ENCODE measurements at places on chromosomes 7 and 10.

- DNase-seq = no peak
These were observed 373.3 kb downstream of the IPMK start for GRCh38 chr10:57894361-57894760.

GRCh38 chr7:7639847-7640220 is 718 bp upstream of the UMAD1 start:
- no peak for DNase-seq

DNA sequence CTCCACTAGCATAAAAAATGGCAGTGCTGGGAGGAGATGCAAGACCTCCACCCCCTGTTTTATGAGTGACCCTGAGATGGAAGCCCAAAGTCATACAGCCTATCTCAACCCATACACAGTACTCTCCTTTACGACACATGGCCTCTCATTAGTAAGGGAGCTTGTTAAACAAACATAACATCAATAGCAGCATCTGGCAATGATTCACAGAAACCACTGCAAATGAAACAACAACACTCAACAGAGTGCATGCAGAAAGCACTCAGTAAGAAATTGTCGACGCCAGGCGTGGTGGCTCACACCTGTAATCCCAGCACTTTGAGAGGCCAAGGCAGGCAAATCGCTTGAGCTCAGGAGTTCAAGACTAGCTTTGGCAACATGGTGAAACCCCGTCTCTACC is 27.5 kb upstream of the FIGNL1 start:
- DNase-seq = no peak

- DNase-seq = no peak
These were observed 533.0 kb upstream of the GALNT17 start for GRCh38 chr7:70598976-70599375.

GRCh38 chr10:132511121-132512051 is 26.2 kb upstream of the INPP5A start:
- DNase-seq = no peak

DNA sequence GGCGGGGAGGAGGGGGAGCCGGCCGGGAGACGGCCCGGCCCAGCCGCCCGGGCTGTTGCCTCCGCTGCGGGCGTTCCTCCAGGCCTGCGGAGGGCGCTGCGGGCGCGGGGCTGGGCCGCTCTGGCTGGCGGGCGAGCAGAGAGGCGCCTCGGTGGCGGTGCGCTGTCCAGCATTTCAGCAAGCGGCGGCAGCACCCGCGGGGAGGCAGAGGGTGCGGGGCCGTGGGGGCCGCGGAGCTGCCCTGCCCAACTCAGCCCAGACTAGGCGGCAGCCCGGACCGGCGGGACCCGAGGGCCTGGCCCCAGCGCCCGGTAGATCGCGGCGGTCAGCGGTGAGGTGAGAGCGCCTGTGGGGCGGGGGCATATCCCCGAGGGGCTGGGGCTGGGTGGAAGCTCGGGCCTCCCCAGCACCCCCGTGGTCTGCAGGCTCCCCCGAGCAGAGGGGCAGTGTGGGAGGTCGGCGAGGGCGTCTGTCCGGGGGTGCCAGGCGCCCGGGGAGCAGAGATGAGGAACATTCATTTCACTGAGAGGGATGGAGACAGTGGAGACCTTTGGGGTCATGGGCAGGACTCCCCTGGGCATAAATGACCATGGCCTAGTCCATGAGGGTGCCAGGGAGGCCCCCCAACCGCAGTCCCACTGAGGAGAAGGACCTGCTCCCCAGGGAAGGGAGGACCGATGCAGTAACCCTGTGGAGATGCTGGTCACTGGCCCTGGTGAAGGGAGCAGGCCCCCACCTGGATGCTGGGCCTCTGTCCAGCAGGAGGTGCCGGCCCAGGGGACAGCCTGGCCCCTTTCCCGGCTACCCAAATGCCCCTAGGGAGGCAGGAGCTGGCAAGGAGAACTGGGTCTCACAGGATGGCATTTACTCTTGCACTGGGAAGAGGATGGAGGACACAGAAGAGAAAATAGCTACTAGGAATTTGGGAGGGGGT is at the start of gene SRRM3:
Gene SRRM3 (plus strand): TSS at position 165 of the 934 bp plus-strand sequence. CDS start 33,171 bp downstream, outside the sequence.
- peak; percentile 67 for DNase-seq

DNA sequence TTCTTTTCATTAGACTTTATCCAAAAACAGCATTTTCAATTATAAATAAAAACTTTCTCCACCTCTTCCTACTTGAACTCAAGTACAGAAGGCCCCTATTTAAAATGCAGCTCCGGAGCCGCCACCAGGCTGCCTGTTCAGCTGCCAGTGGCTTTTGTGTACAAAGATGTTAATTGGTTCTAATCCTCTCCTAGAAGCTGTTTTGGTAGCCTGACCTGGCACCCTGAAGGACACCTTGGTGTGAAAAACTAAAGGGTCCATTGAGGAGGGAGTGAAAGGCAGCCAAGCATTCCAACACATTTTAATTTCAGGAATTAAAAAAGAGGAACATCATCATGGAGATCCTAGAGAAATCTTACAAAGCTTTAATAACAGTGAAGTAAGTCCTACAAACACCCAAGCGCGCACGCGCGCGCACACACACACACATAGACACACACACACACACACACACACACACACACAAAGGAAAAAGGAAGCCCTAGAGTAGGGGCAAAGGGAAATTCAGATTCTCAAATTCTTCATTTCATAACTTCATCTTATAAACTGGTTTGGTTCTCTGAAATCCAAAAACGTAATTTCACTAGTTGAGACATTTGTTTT is 41.4 kb downstream of the VAX1 start:
- no peak for DNase-seq

DNA sequence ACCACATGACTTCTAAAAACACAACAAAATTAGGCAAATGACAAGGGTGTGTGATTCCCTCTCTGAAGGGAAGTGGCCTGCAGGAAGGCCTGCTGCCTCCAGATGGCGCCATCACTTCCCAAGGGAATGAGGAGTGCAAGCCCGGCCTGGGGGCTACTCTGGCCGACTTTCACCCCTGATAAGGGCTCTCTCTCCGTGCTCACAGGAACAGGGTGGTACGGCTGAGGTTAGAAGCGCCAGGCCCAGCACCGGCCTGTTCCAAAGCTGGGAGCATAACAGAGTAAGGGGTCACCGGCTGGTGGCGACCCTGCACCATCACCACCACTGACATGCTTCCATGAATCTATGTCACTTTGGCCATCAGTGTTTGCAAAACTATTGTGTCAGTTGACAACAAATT is 13.1 kb downstream of the RBP3 start:
- DNase-seq = no peak

GRCh38 chr7:129014501-129015101 is 40.3 kb downstream of the TNPO3 start:
- no peak for DNase-seq

DNA sequence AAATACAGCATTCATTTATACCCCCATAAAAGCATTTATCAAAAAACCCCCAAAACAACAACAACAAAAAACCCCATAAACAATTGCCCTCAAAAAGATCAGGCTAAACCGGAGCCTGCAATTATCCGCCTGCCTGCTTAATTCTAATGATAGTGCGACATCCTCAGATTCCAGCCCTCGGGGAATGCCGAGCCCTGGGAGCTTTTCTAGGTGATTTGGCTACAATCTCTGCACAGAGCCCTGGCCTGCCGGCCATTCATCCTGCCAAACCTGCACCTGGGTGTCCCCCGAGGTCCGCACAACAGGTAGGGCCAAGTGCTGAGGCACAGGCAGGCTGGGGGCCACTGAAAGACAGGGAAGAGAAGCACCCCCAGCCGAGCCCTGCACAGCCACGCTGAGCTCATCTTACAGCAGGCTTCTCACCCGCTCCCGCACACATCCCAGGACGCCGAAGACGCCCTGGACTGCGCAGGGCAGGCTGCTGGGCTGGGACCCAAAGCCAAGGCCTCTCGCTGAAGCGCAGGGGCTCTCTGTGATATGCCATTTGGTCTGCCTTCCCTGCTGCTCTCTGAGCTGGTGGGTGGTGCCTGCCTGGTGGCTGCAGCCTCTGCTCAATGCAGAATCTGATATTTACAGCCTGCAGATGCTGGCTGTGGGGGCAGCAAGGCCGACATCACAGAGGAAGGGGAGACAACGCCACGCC is 57.5 kb downstream of the CAMK2B start:
- no peak for DNase-seq

- no peak for DNase-seq
These were observed 54.9 kb downstream of the IKZF1 start for GRCh38 chr7:50359258-50359994.

GRCh38 chr10:59720377-59720776 is 10.7 kb upstream of the SLC16A9 start:
- DNase-seq = no peak

DNA sequence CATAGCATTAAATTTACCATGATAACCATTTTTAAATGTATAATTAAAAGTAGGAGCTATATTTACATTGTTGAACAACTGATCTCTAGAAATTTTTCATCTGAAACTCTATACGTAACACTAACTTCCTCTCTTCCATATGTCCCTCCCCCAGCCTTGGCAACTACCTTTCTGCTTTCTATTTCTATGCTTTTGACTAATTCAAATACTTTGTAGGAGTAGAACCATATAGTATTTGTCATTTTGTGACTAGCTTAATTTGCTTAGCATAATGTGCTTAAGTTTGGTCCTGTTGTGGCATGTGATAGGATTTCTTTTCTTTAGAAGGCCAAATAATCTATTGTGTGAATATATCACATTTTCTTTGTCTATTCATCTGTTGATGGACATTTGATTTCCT is 225.3 kb upstream of the POT1 start:
- no peak for DNase-seq

GRCh38 chr7:50226669-50227068 is 77.8 kb upstream of the IKZF1 start:
- no peak for DNase-seq

DNA sequence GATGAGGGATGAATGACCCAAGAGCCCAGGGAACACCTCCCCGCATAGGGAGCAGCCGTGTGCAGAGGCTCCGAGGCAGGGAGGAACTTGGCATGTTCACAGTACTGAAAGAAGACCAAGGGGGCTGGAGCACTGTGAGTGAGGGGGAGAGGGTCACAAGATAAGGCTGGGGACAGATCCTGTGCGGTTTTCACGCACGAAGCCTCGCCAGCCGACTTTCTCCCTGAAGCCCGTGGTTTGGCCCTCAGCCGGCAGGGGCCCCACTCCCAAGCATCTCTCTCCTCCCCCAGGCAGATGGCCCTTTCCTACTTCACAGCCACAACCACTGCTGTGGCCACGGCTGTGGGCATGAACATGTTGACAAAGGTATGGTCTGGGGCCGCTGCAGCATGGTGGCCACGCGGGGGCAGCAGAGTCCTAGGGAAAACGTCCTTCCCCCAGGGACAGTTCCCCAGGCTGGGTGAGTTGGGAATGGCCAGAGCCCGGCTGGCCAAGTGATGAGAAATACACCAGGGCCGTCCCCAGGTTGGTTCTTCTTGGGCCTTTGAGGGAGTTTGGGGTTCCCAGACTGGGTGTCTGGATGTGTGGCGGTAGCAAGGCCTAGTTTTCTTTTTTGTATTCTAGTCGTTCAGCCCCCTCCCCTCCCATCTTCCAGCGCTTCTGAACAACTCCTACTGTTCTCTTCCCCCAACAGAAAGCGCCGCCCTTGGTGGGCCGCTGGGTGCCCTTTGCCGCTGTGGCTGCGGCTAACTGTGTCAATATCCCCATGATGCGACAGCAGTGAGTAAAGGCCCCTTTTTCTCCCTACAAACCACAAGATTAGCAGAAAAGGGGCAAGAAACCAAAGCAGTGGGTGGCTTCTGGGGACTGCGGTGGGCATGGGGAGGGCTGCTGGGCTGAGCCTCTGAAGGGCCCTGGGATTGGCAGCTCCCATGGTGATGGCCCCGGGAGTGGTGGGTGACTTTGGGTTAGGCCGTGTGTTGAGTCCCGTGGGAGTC is 14.4 kb upstream of the WBP1L start:
- DNase-seq = peak; percentile 82

GRCh38 chr10:36173364-36173763 is 531.3 kb upstream of the FZD8 start:
- DNase-seq = no peak

DNA sequence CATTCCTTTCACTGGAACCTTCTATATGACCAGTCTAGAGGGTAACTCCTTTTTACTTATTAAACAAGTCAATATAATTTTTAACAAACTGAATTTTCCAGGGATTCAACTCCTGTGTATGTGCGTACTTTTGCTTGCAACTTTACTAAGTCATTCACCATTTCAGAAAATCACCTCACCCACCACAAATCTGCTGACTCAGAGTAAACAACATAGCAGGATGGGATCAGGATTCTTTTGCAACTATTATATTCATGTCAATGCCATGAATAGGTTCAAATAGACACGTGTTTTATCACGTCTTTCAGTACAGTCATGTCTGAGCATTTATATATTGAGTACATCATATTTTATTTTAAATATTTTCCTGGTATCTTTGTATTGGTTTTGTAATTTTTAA is 14.5 kb downstream of the CTTNBP2 start:
- no peak for DNase-seq

DNA sequence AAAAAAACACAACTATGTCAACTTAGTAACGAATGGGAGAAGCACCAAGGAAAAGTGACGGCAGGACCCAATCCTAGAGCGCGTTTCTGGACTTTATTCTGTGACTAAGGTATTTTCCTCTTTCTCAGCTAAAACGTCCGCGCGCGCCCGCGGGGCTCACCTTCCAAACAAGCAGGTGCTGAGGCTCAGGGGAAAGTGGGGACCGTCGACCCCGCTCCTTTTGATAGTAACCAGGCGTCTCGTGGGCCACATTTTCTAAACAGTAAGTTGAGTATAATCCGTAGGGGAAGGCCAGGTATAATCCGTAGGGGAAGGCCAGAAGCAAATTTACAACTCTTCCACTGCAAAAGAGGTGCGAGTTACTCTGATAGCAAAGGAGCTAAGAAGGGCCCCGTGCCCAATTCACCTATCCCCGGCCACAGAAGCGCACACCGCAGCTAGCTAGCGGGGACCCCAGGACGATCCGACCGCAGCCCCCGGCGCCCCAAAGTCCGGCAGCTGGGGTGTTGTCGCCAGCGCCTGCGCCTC is 743 bp downstream of the MKI67 start:
- no peak for DNase-seq

DNA sequence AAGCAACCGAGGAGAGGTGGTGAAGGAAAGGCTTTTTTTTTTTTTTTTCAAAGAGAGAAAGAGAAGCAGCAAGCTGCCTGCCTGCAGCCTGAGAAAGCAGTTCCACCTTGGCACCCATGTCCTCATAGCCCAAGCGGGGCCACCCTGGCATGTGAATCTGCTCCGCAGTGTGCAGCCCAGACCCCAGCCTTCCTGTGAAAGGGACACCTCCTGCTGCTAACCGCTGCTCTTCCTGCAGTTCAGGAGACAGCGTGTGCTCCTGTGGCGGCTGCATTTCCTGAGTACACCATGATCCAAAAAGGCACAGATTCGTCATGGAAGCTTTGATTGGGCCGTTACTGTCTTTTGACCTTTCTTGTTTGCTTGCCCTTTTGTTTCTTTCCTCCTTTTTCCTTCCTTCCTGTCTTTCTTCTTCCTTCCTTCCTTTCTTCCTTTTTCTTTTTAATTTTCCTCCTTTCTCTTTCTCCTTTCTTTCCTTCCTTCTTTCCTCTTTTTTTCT is 38.1 kb downstream of the IKZF1 start:
- no peak for DNase-seq

Data from left hindlimb (tissue), 1 donor.